ENCODE measurements at places on chromosomes 11 and 22.
A peak's percentile ranks its signal among the peaks of the same experiment; 100 is the strongest.

GRCh38 chr11:69210310-69211035 lies 54.7 kb downstream of the SMIM38 start:
- DNase-seq, result no peak

DNA sequence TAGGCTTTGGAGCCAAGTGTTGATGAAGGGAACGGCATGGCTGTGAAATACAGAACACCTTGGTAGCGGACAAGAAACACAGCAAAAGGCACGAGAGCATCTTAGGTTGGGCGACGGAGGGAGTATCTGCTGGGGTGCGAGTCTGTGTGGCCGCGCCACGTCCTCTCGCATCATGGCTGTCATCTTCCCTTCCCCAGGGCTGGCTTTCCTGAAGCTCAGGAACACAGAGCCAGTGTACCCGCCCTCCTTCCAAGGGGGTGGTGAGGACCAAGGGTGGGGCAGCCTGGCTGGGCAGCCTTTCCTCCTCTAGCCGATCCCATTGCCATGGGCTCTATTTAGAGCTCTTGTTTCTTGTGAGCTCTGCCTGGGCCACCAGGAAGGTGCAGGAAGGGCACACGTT lies 154.4 kb downstream of the FEZ1 start:
- no peak for DNase-seq

GRCh38 chr22:41799486-41800347 lies 762 bp upstream of the CCDC134 start:
- peak; percentile 79 for DNase-seq

DNA sequence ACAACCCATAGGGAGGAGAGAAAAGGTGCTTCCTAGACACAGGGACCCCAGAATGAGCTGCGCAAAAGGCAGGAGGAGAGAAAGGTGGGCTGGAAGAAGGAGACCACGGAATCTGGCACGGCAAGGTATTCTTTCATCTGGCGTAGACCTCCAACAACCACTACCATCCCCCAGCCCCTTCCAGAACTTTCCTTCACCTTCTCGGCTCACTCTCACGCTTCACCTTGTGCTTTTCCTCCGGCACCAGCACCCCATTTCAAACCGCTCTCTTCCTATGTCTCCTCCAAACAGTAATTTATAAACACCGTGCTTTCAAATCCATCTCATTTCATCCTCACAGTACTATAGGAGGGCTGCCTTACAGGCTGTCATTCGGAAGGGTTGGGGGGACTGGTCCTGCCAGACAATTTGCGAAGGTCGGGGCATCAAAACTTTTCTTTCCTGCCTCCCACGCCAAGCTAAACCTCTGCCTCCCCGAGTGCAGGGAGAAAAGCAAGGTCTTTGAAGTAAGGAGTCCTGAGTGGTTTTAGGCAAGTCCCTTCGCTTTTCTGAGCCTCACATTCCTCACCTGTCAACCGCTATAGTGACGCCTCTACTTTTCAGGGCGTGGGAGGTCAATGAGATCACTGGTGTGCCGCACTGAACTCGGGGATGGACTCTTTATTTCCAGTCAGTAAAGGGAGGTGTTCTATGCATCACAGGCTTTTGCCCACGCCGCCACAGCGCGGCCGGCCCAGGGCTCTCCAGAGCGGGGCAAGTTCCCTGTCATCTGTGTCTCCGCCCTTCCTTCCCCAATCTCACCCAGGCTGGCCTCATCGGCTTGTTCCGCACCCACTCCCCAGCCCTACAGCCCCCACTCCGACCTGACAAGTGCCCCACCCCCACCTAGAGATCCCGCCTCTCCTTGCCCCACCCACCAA lies 800 bp downstream of the KCTD21 start:
- DNase-seq, result peak; percentile 89

Measured in Right ventricle myocardium inferior (tissue), 1 donor.